ENCODE measurements at places on chromosomes 11 and 22. TPM values are rescaled to one million over a fixed set of nuclear protein-coding genes. Genes with fewer than 3 reads are reported as not detected.

- no peaks in the 10 kb centered on the region for H3K36me3 ChIP-seq
- peaks cover 5% of the 10 kb centered on the region for H3K4me1 ChIP-seq
- no peak overlapping the region for H3K4me3 ChIP-seq
- no peak overlapping the region for H3K27ac ChIP-seq
- H3K27me3 ChIP-seq = no peaks in the 10 kb centered on the region
Observed at GRCh38 chr11:87212891-87213290, 175.2 kb downstream of the TMEM135 start.

DNA sequence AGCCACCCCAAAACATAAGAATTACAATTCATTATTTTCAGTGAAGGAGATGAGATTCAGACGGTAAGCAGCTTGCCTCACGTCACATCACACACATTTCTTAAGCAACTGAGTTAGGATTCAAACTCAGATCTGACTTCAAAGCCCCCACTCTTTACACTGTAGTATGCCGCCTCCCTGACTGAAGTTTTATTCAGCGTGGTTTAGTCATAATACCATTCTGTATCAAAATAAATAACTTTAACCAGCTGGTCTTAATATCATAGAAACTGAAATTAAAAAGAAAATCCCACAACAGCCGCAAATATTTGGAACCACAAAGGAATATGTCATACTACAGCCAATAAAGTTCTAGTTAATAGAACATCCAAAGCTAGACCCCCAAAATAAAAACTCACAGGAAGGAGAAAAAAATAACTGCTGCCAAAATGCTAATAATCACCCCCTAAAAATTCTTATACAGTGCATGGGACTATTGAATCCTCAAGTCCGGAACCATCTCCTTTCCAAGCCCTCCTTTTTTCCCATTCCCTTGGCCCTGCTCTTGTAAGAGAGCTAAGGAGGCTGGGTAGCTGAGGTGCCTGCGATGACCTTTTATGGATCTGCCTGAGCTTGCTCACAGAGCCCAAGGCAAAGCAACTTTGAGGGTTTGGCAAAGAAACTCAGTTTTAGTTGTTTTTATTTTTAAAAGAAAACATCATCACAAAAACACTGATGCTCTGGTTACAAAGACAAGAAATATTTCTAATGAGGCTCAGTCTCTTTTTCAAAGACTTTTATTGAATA lies 334.5 kb downstream of the TTC28 start:
- no peak for DNase-seq
- H3K4me3 ChIP-seq = no peak overlapping the region
- H3K36me3 ChIP-seq = no peaks in the 10 kb centered on the region
- H3K4me1 ChIP-seq = no peaks in the 10 kb centered on the region
- peaks cover 21% of the 10 kb centered on the region for H3K27me3 ChIP-seq

DNA sequence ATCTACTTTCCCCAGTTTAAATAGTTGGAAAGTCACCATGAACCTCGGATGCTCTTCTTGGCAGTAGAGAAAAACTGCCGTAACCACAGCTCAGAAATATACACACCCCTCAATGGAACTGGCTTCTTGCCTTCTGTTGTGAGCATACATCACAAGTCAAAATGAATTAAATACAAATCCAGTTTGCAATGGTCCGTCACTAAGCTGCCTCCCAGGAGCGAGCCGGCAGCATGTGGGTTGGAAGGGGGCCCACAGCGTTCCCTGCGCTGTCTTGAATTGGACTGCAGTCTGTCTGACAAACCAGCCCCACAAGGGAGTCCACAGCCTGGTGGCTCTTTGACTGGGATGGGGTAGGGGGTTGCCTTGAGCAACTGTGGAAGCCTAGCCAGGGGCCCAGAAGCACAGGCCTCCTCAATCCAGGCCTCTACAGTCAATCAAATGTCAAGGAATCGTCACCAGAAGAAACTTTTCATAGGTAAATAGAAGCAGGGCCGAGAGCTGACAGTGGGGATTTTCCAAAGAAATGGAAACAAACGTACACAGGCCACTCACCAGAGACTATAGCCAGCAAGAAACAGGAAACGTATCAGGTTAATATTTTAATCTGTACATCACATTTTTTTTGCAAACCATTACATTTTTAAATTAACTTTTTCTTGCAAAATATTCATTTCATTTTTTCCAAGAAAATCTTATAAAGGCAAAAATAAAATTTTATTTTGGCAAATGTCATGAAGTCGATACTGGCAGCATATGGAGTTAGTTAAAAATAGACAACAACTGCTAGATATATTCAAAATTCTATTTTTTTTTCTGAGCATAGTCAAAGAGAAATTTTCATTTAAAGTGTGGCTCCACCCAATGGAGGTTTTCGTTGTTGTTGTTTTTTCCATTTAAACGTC lies 38.5 kb downstream of the C11orf58 start:
- no peaks in the 10 kb centered on the region for H3K27me3 ChIP-seq
- peaks cover 2% of the 10 kb centered on the region for H3K4me1 ChIP-seq
- no peak overlapping the region for H3K4me3 ChIP-seq
- DNase-seq = no peak
- H3K27ac ChIP-seq = no peak overlapping the region
- H3K36me3 ChIP-seq = peaks cover 2% of the 10 kb centered on the region

DNA sequence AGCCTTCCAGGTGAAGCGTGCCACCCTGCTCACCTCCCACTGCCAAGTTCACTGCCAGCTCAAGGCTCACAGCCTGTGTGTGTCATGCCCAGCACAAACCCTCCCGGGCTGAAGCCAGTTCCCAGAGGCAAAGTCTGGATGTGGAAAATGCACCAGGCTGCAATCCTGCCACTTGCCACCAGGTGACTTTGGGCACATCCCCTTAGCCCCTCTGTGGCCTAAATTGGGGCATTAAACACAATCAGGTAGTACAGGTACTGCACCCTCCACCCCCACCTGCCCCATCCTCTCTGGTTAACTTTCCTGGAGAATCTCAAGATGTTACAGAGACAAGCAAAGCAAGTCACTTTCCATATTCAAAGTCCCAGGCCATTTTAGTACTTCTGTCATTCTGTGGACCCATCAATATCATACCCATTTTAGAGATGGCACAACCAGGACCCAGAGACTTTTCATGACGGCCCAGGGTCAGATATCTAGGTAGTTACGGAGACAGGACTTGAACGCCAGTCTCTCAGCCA lies 1.8 kb upstream of the RASD2 start:
- peaks cover 8% of the 10 kb centered on the region for H3K4me1 ChIP-seq
- peak overlapping the region; percentile 12 for H3K4me3 ChIP-seq
- DNase-seq = no peak
- H3K27me3 ChIP-seq = peaks cover 27% of the 10 kb centered on the region

The MMP8 gene
- not detected for total RNA-seq

The MOV10L1 gene
- not detected for total RNA-seq

DNA sequence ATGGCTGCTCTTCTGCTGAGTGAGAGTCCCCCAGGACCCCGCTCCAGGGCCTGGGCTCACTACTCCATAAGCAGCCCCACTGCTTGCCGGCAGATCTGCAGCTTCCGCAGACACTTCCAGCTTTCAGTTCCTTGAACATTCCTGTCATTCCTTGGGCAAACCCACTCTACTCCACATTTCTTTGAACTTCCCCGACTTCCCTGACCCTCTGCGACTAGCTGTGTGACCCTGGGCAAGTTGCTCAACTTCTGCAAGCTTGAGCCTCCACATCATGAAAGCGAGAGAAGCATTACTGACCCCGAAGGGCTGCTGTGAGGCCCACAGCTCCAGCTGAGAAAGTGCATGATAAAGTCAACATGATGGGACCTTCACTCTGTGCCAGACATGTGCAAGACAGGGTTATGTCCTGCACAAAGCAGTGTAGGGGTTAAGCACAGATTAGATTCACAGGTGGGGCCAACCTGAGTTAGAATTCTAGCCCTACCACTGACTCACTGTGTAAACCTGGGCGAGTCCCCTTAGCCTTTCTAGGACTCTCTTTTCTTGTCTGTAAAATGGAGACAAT lies 51.8 kb downstream of the THAP12 start:
- peaks cover 5% of the 10 kb centered on the region for H3K4me1 ChIP-seq
- no peak overlapping the region for H3K27ac ChIP-seq
- no peaks in the 10 kb centered on the region for H3K27me3 ChIP-seq
- H3K4me3 ChIP-seq = no peak overlapping the region
- no peaks in the 10 kb centered on the region for H3K36me3 ChIP-seq
- no peak for DNase-seq

- H3K4me1 ChIP-seq = peaks cover 5% of the 10 kb centered on the region
- no peak for DNase-seq
- H3K4me3 ChIP-seq = peak overlapping the region; percentile 62
- H3K27me3 ChIP-seq = peaks cover 49% of the 10 kb centered on the region
- peaks cover 4% of the 10 kb centered on the region for H3K36me3 ChIP-seq
Observed at GRCh38 chr11:93849751-93850593, 446 bp downstream of the VSTM5 start.

- peaks cover 6% of the 10 kb centered on the region for H3K36me3 ChIP-seq
- H3K4me1 ChIP-seq = peaks cover 3% of the 10 kb centered on the region
- DNase-seq = no peak
- H3K4me3 ChIP-seq = no peak overlapping the region
Observed at GRCh38 chr22:21996175-21996720, 13.7 kb upstream of the TOP3B start.

DNA sequence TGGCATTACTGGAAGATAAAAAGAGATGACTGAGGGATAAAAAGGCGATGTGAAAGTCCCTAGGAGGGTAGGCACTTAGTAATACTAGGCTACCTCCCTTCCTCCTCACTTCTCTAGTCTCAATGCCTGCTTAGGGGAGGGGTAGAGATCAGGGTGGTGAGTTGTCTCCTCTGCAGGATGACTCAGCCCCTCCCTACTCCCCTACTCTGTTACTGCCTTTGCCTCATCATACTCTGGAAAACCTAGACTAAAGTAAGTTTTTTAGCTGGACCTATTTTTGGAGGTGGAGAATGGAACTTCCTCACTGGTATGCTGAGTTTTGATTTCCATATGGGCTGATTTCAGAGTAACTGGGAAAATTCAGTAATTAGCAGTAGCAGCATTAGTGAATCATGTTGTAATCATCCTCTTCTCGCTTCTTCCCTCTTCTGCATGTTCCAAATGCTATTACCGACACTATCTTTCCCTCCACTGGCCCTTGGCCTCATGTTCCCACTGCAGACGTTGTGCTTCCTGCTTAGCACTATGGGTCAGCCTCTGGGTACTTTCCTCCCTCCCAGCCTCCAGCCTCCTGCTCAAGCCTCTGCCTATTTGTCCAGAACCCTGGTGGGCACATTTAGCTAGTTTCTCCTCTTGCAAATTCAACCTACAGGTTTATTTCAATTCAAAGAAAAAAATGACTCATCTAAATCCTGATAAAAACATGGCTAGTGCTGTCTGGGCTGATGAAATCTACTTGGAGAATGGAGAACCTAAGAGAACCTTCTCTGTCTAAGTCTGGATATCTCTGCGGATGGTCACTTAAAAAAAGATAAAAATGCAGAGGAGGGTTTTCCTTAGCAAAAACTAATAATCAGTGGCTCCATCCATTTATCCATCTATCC lies 281.7 kb downstream of the ST3GAL4 start:
- DNase-seq = no peak
- no peak overlapping the region for H3K27ac ChIP-seq
- no peaks in the 10 kb centered on the region for H3K36me3 ChIP-seq

GRCh38 chr11:95074792-95075563 lies 8.3 kb downstream of the SRSF8 start:
- DNase-seq = no peak
- peaks cover 24% of the 10 kb centered on the region for H3K4me1 ChIP-seq
- no peak overlapping the region for H3K27ac ChIP-seq
- H3K4me3 ChIP-seq = no peak overlapping the region

DNA sequence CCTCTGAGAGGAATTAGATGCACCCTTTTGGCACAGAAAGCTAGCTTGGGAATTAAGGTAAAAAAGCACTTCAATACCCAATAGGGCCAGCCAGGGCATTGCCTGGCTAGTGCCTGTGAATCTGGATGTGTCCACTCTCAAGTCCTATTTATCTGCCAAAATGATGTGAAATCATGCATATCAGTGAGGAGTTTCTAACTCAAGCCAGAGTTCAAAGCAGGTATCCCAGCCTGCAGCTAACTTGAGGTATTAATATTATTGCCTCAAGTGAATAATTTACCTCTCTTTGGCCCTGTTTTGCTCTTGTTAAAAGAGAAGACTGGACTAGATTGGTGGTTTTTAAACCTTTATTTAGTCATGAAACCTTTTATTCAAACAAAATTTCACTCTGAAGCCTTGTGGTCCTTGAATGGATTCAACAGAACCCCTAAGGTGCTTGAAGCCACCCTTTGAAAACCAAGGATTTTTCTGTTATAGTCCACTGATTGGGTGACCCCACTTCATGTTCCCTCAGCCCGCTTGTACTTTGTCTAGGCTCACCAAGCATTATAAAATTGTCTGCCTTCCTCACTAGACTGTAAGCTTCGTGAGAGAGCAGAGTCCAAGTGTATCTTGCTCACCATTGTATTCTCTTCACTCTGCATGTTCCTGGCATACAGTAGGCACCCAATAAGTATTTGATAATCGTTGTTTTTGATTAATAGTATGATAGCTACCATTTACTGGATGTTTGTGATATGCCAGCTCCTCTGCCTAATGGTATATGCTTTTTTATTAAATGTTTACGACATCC lies 4.5 kb downstream of the RNF121 start:
- H3K27ac ChIP-seq = peak overlapping the region; percentile 89
- H3K4me1 ChIP-seq = peaks cover 53% of the 10 kb centered on the region

Data from T-helper 17 cell (primary cell).